ENCODE measurements at places on chromosomes 6 and 20.

DNA sequence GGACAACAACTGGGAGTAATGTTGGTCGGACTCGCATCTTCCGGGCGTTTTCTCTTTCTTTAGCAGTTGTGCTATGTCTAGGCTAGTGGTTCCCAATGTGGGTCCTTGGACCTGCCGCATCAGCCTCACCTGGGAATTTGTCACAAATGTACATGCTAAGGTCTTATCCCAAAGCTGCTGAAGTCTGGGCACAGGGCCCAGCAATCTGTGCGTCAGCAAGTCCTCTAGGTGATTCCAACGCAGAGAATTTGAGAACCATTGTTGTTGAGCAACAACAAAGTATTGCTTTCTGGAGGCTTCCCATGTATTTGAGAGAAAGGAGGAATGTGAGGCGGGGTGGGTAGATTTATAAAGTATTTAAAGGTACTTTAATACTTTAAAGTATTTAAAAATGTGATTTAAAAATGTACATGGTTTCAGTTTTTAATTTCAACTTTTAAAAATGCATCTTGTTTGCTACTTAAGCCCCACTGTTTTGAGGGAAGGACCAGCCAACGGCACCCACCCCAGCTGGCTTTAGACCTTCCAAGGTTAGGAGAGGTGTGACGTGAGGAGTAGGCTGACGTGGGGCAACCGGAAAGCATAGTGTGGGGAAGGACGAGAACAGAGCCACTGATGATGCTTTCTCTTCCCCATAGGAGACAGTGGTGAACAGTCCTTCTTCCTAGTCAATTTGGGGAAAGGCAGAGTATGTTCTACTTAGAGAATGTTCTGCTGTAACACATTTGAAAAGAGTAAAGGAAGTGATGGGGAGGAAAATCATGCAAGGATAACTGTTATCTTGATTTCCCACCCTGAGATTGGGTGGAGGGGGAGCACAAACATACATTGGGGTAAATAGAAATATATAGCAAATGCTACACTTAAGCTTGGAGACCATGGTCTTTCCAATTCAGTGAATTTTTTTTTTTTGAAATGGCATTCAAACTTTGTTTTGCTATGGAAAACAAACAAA, 4.3 kb downstream of the UST start:
- no peak for DNase-seq

- DNase-seq, result no peak
Measured at GRCh38 chr6:125246566-125246965, 55.2 kb downstream of the HDDC2 start.

- DNase-seq, result no peak
Measured at GRCh38 chr6:137880746-137881521, 13.9 kb downstream of the TNFAIP3 start.

DNA sequence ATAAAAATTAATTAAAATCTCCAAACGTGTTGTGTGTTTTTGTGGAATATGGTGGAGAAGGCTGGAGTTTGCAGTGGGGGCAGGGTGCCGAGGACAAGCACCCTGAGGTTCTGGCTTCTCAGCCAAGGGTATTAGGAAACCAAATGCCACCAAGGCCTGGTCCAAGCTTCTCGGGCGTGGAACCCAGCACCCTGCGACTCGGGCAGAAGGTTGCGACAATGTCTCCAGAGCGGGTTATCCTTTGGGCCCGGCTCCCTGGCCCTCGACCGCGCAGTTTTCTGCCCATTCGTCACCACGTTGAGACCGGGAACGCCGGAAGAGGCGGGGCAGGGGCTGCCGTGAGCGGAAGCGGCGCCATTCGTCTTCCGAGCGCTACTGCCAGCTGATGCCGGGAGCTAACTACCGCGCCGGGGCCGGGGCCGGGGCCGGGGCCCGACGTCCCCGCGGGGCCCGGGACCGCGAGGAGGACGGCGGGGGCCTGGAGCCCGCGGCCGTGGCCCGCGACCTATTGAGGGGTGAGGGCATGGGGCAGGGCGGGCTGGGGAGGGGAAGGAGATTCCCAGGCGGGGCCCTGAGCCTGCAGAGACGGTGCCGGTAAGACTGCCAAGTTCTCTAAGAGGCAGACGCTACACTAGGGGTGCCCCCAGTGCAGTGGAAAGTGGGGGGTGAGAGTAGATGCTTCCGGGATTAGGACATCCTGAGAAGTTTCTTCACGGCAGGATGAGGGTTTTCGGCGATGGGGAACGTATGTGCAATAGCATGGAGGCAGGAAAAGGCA, at the start of gene RRP36:
TSS of gene RRP36 (plus strand) at position 354 of the 778 bp plus-strand sequence. CDS start at position 386, 32 bp downstream.
- DNase-seq, result peak; percentile 72

DNA sequence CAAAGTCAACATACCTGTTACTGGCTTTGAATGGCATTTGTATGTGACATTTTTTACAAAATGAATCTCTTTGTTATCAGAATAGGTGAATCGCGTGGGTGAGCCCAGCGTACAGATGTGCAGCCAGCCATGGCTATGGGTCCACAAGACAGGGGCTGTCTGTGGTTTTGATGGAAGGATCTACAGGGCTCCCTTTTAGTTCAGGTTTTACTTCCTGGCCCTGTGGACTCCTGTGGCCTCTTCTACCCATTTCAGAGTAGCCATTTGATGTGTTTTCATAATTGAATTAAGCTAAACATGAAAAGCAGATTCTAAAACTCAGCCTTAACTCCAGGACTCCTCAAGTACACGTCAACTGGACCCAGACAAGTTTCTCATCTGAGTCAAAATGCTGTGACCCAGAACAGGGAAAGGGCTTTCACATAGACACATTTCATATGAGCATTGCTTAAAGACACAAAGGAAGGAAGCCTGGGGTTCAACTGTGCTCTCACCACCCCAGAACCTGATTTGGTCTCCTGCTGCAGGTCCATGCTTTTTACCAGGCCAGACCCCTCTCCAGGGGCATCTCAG, 105.3 kb upstream of the NAA20 start:
- DNase-seq, result no peak

DNA sequence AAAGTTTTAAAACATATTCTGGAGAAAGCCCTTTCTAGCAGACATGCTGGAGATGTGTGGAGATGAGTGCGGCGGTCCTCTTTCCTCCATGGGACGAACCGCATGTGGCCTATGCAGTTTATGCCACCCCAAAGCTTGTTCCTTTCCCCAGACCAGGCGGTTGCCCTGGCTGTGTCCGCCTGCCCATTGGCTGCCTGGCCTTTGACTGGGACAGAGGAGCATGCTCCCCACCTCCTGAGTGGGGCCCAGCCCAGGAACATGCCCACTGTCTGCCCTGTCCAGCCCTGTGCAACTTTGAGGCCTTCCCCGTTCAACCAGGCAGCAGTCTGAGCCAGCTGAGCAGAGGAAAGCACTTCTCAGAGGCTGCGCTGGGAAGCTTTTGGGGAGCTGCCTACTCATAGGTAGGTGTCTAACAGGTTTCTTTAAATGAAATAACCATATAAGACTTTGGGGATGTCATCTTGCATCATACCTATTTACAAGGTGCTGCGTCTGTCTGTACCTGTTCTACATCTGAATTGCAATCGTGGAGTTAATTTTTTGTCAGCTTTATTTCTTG, 20.6 kb downstream of the FOXC1 start:
- DNase-seq, result no peak

GRCh38 chr20:23159256-23159946, 73.3 kb upstream of the CD93 start:
- DNase-seq, result no peak

DNA sequence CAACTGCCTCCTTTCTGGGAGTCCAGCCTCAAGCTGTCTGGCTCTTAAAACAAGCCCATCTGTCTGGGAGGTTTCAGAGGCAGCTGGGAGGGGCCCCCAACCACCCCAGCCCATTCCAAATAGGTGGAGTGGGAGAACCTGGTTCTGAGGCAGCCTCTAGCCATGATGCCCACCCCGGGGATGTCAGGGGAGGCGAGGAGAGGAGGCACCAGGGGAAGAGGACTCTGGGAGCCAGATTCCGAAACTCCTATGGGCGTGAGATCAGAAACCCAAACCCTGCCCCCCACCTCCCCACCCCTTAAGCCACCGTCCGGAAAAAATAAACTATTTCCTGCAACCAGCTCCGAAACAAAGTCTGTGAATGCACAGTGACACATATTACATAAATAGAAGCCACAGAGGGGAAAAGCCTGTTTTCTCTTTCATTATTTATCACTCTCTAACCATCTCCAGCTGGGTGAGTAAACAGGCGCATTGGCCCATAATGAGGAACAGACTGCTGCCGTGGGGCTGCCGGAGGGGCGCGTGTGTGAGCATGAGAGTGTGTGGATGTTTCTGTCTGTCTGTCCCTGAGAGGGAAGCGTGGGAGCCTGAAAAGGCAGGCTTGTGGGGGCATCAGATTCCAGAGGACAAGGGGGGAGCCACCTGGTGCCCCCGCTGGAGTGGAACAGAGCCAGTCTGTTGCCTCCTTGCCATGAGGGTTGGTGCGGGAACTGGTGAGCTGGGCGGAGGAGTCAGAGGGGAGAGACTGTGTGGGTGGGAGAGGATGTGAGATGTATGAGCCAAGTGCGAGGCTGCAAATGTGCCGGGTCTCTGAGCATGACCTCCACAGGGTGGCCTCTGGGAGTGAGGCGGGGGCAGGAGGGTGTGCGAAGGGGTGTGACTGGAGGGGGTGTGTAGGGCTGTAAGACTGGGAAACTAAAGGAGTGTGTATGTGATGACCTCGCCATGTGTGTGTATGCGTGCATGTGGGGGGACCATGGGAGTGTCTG, 14.3 kb upstream of the FOXP4 start:
- DNase-seq, result peak; percentile 46

GRCh38 chr6:142945446-142946180, 637 bp upstream of the HIVEP2 start:
- no peak for DNase-seq

- DNase-seq, result no peak
Measured at GRCh38 chr20:39705032-39705431, 742.9 kb downstream of the DHX35 start.

- no peak for DNase-seq
Measured at GRCh38 chr6:15511248-15512125, 151.3 kb downstream of the DTNBP1 start.

GRCh38 chr6:133501675-133502270, 260.6 kb downstream of the EYA4 start:
- no peak for DNase-seq

GRCh38 chr6:134596191-134596590, 278.3 kb upstream of the SGK1 start:
- no peak for DNase-seq

GRCh38 chr6:135403584-135403983, 94.0 kb downstream of the AHI1 start:
- no peak for DNase-seq

DNA sequence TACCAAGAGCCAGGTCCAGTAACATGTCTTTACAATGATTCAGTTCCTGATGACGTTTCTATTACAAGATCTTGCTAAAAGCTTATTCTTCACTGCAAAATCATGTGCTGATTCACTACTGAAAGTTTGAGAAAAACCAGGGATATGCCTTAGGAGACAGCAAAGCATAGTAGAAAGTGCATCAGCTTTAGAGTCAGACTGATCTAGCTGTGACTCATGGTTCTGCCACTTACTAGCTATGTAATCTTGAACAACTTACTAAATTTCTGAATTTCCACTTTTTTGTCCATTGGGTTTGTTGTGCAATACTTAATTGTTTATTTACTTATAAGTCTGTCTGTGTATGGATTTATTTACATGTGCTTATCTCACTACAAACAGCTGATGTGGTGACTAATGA, 198.5 kb upstream of the RSPO3 start:
- DNase-seq, result no peak

DNA sequence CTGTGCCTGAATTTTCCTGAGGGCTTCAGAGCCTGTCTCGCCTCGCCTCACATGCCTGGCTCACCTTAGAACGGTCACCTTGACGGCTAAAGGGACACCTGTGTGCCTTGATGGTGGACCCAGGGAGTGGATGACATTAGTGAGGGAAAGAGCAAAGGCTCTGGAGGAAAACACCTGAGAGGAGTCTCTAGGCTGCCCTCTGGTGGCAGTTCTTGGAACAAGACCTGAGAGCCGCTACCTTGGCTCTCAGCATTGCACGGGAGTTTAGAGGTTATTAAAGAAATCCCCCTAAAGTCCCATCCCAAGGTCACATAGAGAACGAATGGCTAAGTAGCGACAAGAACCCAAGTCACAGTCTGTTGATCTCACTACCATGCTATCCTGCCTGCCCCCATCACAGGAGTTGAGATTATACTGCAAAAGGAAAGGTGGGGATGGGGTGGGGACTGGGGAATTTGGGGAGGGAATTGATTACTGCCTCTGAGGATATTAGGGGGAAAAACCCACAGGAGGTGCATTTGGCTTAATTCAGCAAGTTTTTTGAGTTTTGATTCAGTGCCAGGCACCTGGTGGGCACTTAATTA, 7.9 kb upstream of the CDSN start:
- peak; percentile 45 for DNase-seq

- no peak for DNase-seq
Measured at GRCh38 chr20:64080013-64080812, at the start of gene OPRL1. OPRL1 (plus strand) TSS chr20:64080082; CDS start chr20:64092721, 12,639 bp downstream.

- DNase-seq, result no peak
Measured at GRCh38 chr6:11423072-11423471, 114.5 kb upstream of the TMEM170B start.

DNA sequence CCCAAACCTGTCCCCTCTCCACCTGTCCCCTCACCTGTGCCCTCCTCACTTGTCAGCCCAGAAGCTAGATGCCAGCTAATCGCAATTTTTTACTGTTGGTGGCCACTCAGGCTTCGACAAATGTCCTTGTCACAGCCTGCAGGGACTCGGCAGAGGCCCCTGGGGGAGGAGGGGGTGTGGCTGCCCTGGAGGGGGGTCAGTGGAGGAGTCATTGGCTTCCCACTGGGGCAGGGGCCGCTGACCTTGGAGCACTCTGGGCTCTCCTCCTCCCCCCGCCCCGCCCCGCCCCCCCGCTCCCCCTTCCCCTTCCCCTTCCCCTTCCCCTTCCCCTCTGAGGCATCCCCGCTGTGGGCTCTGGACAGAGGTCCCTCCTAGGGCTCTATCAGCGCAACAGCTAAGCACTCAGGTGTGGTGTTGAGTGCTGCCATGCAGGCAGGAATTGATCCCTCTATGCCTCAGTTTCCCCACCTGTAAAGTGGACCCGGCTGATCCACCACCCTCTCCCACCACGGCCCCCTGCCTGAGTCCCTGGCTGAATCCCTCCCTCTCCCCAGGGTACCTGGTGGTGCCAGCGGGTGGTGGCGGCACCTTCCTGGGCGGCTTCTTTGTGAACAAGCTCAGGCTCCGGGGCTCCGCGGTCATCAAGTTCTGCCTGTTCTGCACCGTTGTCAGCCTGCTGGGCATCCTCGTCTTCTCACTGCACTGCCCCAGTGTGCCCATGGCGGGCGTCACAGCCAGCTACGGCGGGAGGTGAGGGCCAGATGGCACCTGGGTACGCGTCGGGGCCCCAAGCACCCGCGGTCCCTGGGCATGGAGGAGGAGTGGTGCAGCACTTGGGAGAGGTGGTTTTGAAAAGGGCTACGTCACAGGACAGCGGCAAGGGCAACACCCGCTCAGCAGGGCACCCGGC, 23.8 kb downstream of the SLCO4A1 start:
- DNase-seq, result no peak

GRCh38 chr6:143961066-143961465, 47.0 kb downstream of the PLAGL1 start:
- no peak for DNase-seq

DNA sequence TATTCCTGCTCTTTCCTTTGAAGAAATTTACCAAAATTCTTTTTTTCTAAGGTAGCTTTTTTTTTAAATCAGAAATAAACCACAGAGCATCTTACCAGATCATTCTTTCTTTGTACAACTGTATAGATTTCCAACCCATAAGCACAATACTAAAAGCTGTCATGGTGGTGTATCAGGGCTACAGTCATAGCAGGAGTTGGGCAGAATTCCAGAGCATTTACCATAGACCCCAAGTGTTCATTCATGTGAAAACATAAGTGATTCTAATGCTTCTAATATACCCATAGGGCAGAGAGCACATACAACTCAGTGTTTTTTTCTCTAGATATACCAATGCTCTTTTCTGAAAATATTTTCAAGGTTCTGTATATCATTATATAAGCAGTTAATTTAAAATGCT, 392.5 kb downstream of the FRK start:
- DNase-seq, result no peak
